ENCODE measurements at places on chromosomes 6 and 20.
A peak's percentile ranks its signal among the peaks of the same experiment; 100 is the strongest.

GRCh38 chr6:10332111-10332510 lies 82.8 kb downstream of the TFAP2A start:
- DNase-seq, result no peak

GRCh38 chr6:44572346-44572745 lies 184.8 kb downstream of the CDC5L start:
- no peak for DNase-seq

DNA sequence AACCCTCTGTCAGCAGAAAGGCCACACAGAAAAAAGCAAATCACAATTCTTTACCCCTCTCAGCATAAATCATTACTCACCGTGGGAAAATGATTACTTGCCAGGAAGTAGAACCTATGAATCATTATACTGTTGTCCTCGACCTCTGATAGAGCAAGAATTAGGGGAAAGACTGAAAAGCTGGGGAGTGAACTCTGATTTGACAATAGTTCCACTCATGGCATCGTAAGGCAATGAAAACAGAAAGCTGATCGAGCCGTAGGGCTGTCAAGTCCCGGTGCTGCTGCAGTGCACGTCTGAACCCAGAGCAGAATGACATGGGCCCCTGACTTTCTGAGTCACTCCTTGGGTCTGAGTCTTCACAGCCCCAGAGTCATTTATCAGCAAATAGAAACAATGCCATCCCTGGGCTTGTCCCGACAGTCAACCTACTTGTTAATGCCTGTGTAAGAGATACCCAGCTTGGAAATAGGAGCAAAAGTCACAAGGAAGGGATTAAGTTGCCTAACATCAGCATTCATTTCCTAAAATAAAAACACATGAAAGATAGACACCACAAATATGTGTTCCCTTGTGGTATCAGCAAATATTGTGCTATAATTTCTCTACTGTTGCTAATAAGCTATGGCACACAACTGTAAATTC lies 224.8 kb upstream of the MARCKS start:
- DNase-seq, result peak; percentile 31

GRCh38 chr6:77620278-77620882 lies 32.5 kb upstream of the MEI4 start:
- DNase-seq, result no peak

- no peak for DNase-seq
These were observed 50.3 kb upstream of the OGFRL1 start for GRCh38 chr6:71238351-71238750.

DNA sequence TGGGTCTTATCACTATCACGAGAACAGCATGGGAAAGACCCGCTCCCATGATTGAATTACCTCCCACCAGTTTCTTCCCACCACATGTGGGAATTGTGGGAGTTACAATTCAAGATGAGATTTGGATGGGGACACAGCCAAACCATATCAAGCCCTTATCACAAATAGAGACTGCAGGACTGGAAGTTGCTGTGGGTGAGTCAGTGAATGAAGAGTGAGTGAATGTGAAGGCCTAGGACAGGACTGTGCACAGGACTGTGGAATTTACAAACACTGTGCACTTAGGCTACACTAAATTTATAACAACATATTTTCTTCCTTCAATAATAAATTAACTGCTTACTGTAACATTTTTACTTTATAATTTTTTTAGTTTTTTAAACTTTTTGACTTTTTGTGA lies 30.2 kb upstream of the BCAS1 start:
- DNase-seq, result no peak

DNA sequence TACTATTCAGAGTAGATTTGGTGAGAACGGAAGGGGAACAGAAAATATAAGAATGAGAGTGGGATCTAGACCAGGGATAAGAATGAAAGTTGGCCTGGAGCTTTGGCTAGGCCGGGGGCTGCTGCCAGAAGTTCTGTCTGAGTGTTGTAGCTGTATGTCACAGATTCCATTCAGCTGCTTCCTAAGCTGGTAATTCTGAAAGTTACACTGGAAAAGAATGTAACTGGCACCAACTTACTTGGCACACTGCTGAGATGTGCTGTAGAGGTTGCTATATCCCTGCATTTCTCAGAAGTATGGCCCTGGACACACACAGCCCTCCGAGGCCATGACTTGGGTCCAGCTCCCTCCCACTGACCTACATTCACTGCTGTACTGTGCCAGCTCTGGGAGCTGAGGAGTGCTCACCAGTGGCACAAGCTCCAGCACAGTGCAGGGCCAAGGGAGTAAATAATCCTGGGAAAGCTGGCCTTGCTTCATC lies 25.8 kb upstream of the TMEM217 start:
- DNase-seq, result no peak

GRCh38 chr6:132954936-132955335 lies 140.6 kb downstream of the RPS12 start:
- no peak for DNase-seq

DNA sequence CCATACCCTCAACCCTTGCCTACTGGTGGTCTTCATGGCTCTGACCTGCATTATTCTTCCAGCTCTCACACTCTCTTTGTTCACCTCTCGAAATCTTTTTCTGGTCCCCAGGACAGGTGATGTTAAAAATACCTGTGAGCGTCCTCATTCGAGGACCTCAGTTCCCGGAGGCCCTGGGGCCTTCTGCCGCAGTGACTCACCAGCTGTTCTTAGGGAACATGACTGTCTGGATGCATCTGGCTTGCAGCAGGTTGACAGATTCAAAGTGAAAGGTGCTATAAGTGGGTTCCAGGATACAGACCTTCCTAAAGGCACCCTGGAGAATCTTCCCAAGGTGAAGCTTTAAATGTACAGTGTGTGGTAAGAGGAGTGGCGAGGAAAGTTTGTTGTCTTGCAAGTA lies 210.4 kb upstream of the KCNG1 start:
- no peak for DNase-seq

- DNase-seq, result peak; percentile 31
These were observed 40.3 kb upstream of the SIM1 start for GRCh38 chr6:100504786-100505737.

- no peak for DNase-seq
These were observed 32.3 kb upstream of the PLCB4 start for GRCh38 chr20:9036593-9036992.

DNA sequence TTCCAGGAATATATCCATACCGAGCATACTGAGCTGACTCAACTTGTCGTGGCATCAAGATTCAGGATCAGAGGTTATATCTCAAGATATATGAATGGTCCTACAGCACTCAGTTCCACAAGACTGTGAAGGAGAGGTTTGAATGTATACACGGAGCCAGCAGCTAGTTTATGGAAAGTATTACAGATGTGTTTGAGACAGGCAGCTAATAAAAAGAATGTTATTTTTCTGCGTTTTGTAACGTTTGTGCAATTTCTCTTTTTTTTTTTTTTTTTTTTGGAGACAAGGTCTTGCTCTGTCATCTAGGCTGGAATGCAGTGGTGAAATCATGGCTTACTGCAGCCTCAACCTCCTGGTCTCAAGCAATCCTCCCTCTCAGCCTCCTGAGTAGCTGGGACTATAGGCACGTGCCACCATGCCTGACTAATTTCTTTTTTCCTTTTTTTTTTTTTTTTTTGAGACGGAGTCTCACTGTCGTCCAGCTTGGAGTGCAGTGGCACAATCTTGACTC lies 3.4 kb upstream of the FAM110A start:
- no peak for DNase-seq

GRCh38 chr6:72842140-72842539 lies 220.3 kb downstream of the KCNQ5 start:
- no peak for DNase-seq

DNA sequence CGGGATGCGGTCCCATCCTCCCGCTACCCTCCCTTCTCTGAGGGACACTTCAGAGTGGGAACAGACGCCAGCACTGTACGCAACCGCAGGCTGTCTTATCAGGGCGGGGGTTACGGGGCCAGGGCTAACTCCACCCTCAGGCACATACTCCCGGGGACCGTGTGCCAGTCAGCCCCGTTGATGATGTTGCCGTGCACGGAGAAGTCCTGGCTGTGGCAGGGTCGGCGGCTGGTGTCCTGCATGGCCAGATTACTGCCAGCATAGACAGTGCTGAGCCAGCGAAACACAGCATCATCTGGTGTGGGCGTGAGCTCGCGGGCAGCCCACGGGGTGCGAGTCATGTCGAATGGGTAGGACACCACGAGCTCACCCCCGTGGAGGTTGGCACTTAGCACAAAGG lies 5.0 kb downstream of the CPXM1 start:
- DNase-seq, result no peak

- no peak for DNase-seq
These were observed 230.9 kb downstream of the PKHD1 start for GRCh38 chr6:51856508-51856907.

- no peak for DNase-seq
These were observed 241.8 kb downstream of the CD109 start for GRCh38 chr6:73937805-73938204.

- no peak for DNase-seq
These were observed 34.5 kb upstream of the MAS1L start for GRCh38 chr6:29522227-29522626.

GRCh38 chr20:33008336-33009213 lies 1.1 kb downstream of the BPIFB2 start:
- DNase-seq, result no peak

DNA sequence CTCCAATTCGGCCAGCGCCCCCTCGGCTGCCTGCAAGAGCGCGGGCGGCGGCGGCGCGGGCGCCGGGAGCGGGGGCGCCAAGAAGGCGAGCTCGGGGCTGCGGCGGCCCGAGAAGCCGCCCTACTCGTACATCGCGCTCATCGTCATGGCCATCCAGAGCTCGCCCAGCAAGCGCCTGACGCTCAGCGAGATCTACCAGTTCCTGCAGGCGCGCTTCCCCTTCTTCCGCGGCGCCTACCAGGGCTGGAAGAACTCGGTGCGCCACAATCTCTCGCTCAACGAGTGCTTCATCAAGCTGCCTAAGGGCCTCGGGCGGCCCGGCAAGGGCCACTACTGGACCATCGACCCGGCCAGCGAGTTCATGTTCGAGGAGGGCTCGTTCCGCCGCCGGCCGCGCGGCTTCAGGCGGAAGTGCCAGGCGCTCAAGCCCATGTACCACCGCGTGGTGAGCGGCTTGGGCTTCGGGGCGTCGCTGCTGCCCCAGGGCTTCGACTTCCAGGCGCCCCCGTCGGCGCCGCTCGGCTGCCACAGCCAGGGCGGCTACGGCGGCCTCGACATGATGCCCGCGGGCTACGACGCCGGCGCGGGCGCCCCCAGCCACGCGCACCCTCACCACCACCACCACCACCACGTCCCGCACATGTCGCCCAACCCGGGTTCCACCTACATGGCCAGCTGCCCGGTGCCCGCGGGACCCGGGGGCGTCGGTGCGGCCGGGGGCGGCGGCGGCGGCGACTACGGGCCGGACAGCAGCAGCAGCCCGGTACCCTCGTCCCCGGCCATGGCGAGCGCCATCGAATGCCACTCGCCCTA lies 963 bp downstream of the FOXF2 start:
- DNase-seq, result no peak

GRCh38 chr6:80667006-80667405 lies 560.5 kb downstream of the BCKDHB start:
- DNase-seq, result no peak

GRCh38 chr6:166691746-166692145 lies 64.7 kb upstream of the RPS6KA2 start:
- no peak for DNase-seq

DNA sequence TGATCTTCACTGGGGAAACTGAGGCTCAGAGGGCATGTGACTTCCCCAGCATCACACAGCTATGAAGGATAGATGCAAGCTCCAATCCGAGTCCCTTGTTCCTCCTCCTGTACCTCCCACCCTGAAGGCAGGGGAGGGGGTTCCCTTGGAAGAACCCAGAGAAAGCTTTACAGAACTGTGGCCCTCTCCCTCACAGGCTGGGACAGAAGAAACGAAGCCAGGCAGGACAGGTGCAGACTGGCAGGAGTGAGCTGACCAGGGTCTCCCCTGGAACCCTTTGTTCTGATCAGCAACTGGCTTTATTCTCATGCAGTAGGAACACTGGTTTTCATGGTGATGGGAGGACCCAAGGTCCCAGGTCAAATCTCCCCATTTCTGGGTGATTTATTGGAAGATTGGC lies 90.2 kb downstream of the TMEM242 start:
- no peak for DNase-seq

DNA sequence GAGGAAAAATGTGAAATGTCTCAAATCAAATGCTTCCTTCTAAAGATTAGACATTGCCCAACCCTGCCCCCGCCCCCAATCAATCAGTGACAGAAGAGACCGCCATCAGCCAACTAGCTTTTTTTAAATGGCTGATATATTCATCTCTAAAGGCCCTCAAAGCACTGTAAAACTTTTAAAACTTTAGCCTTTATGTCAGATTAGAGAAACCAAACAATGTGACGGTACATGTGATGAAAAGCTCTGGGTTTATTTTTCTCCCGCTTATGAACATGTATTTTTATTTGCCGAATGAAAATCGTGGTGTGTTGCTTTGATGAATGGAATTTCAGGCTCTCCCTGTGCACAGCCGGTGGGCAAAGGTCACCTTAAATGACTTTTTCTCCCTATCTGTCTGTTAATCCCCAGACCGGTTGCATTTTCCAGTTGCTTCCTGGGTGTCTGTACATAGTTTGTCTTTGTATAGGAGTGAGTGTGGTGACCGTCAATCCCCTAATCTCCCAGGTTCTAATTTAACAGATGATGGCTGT lies 38.5 kb downstream of the TBC1D7 start:
- DNase-seq, result no peak

DNA sequence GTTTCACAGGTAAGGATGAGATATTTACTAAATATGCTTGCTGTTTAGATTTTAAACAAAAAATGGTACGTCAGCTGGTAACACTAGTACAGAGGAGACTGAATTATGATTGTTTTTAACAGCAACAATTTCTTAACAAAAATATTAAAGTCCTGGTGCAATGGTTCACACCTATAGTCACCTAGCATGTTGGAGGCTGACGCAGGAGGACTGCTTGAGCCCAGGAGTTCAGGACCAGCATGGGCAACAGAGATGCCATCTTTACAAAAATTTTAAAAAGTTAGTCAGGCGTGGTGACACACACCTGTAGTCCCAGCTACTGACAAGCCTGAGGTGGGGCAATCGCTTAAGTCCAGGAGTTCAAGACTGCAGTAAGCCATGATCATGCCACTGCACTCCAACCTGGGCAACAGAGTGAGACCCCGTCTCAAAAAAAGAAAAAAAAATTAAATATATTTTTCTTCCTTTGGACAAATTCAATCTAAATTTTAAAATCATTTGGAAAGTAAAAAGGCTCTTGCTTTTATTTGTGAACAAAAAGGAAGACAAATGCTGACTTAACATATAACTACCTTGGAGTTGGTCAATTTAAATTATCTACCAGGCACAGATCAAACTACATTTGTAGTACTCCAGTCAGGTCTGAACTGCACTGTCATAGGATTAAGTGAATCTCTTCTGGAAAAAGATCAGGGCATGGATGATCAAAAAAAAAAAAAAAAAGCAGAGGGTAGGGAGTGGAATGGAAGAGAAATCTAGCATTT lies 38.2 kb upstream of the RUNX2 start:
- DNase-seq, result no peak
